Left hindlimb (tissue), 1 donor: ENCODE measurements at places on chromosomes 2 and 18.

DNA sequence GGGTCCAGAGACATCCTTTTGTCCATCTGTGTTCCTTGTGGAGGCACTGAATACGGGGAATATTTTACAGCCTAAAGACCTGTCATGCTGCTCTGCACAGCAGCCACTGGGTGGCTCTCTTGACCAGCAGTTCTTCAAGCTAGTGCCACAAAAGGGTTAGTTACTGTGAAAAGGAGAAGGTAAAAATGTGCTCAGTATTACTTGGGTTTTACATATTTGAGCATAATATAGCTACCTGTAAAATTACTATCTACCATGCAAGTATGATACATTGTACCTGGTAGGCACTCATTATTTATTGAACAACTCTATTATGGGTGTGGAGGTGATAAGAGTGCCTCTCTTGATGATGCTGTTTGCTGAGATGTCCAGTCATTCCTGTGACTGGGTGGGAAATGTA is 23.6 kb downstream of the FZD5 start:
- peak; percentile 43 for DNase-seq

- no peak for DNase-seq
These were observed 40.6 kb downstream of the NAPG start for GRCh38 chr18:10566390-10566789.

- no peak for DNase-seq
These were observed 141.6 kb upstream of the MSH6 start for GRCh38 chr2:47641366-47641765.

DNA sequence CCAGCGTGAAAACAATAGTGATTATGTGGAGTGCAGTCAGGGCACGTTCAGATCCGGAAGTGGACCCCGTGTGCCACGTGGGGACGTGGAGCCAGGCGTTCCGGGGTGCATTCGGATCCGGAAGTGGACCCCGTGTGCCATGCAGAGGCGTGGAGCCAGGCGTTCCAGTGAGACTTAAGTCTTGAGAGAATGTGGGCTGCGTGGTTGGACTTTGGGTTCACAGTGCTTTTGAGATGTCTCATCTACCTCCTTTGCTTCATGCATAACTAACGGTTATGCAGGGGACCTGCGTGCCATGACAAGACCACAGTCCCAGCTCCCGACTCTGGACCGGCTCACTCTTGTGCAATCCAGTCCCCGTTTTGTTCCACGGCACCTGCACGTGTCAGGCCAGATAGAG is 28.8 kb downstream of the CTDP1 start:
- no peak for DNase-seq
